ENCODE measurements at places on chromosomes 13 and 19.

DNA sequence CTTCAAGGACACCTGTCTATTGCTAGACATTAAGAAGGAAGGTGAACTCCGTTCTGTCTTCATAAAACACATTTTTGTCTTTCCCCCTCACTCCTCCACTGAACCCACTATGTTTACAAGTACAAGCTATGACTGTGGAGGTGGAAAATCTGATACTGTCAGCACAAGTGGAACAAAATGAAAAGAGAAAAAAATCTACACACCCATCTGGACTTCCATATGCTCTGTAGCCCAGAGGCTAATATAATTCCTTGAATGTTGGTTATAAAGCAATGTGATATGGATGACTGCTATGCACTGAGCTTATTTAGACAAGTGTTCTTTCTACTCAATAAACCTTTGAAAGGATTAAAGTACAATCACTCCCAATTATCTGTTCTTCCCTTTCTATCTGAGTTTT, 713.5 kb downstream of the DIAPH3 start:
- no peak for DNase-seq

- no peak for DNase-seq
Measured at GRCh38 chr19:18809149-18809868, 18.2 kb upstream of the COMP start.

DNA sequence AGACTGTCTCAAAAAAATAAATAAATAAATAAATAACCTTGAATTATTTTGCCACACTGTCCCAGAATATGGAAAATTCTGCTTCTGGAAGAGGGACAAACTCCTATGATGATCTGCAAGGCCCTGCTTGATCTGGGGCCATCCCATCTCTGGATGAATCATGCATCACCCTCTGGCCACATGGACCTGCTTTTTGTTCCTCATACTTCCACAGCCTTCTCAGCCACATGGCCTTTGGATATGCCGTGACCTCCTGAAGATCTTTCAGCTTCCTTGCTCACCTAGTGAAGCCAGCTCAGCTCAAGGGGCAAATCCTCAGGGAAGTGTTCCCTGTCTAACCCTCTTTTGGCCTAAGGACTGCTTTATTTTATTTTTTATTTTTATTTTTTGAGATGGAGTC, 10.3 kb downstream of the IER2 start:
- DNase-seq, result peak; percentile 88

DNA sequence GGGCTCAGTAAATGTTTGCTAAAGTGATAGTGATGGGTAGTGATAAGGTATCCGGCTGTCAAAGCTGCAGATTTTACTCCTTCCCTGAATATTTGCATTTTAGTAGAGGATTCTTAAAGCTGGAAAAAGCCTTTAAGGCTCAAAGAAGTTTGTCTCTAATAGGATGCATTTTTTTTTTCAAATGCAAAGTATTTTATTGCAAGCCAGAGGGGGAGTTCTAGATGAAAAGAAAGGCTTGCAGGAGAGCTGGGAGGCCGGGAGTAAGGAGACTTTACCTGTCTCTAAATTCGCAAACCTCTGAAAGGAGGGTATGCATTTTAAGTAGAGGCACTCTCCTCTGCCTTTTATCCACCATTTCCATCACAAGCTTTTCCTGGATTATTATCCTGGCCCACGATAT, 100.7 kb upstream of the FNDC3A start:
- DNase-seq, result no peak

GRCh38 chr13:110509971-110510786, 51.3 kb downstream of the RAB20 start:
- no peak for DNase-seq

DNA sequence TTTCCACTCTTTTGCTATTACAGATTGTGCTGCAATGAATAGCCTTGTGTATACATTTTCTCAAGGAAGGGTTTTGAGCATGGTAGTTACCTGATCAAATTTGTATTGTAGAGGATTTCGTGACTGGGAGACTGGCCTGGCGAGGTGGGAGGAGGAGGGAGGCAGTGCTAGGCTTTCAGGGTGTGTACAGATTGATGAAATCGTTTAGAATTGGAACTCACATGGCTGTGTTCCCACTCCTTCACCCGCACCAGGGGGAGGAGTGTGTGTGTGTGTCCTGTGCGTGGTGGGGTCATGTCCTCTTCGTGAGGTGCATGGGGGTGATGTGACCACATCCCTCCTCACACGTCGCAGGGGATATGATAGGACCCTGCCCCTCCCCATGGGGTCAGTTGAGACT, 8.3 kb downstream of the PGLYRP1 start:
- no peak for DNase-seq

DNA sequence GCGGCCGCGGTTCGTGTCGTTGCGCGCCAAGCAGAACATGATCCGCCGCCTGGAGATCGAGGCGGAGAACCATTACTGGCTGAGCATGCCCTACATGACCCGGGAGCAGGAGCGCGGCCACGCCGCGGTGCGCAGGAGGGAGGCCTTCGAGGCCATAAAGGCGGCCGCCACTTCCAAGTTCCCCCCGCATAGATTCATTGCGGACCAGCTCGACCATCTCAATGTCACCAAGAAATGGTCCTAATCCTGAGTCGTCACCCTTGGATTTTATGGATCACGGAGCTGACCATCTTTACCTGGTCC, 475 bp downstream of the MRPL57 start:
- no peak for DNase-seq

- DNase-seq, result peak; percentile 57
Measured at GRCh38 chr19:15463861-15464371, 428 bp downstream of the RASAL3 start.

DNA sequence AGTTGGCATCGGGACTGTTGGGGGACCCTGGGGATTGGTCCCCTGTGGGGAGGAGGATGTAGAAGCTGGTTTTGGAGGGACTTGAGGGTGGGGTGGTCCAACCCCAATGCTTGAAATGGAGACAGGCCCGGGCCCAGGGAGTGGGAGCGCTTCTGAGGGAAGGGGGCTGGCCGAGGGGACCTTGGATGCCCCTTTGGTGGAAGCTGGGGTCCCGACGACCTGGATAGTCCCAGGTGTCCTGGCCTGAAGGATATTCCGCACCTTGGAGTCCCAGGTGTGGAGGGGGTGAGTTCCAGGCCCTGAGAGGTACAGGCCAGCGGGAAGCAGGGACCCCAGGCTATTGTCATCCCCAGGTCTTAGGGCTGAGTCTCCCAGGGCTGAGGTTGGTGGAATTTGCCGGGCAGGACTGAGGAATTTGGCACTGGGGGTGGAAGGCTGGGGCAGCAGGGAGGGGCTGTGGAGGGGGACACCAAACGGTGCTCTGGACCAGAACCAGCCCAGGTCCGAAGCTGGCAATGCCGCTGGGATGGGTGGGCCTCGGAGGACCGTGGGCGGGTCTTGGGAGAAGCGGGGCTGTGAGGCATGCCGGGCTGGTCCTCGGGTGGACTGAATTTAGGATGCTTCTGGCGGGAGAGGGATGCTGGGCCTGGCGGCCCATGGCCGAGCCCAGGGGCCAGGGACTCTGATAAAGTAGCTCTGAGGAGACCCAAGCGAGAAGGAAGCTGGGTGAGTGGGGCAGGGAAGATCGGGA, 1.8 kb downstream of the HDGFL2 start:
- no peak for DNase-seq

GRCh38 chr19:50189331-50189730, 14.1 kb upstream of the MYH14 start:
- peak; percentile 82 for DNase-seq

- no peak for DNase-seq
Measured at GRCh38 chr13:107866032-107866940, 349.1 kb downstream of the LIG4 start.

GRCh38 chr19:2503521-2504109, 27.7 kb downstream of the GADD45B start:
- DNase-seq, result no peak

GRCh38 chr13:77994166-77994565, 75.5 kb upstream of the EDNRB start:
- DNase-seq, result no peak

DNA sequence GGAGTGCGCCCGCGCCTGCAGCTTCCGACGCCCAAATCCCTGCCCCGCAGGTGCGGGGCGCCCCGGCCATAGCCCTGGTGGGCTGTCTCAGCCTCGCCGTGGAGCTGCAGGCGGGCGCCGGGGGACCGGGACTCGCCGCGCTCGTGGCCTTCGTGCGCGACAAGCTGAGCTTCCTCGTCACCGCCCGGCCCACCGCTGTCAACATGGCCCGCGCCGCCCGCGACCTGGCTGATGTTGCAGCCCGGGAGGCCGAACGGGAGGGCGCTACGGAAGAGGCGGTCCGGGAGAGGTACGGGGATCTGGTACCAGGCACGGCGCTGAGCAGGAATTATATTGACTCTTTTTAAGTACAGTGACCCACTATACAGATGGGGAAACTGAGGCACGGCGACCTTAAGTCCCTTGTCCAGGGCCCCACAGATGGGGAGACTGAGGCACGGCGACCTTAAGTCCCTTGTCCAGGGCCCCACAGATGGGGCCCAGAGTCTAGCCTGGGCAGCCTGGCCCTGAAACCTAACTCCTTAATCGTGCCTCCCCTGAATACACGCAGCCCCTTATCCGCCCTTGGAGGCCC, 586 bp downstream of the MRI1 start:
- DNase-seq, result peak; percentile 51

DNA sequence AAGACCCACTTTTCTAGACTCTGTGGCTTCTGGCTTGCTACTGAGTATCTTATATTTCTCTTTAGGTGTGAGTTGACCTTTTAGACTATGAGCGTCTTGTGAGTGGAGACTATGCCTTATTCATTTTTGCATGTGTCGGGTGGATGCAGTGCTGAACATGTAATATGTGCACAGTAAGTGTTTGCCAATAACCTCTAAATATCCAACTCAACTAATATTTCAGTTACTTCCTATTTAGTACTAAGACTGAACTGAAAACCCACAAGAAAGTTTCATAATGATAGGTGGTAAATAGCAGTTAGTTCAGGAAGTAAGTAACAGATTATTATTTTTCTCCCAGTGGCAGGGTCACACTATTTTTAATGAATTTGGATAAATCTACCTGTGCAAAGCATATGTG, 269.3 kb downstream of the KCNRG start:
- no peak for DNase-seq

- DNase-seq, result peak; percentile 82
Measured at GRCh38 chr19:8017808-8018207, 12.4 kb upstream of the ELAVL1 start.

- DNase-seq, result no peak
Measured at GRCh38 chr13:33577007-33577406, 240.9 kb upstream of the RFC3 start.

- DNase-seq, result peak; percentile 39
Measured at GRCh38 chr19:39308531-39309304, 11.9 kb downstream of the LRFN1 start.

- no peak for DNase-seq
Measured at GRCh38 chr19:49857061-49857837, 6.3 kb downstream of the PTOV1 start.

DNA sequence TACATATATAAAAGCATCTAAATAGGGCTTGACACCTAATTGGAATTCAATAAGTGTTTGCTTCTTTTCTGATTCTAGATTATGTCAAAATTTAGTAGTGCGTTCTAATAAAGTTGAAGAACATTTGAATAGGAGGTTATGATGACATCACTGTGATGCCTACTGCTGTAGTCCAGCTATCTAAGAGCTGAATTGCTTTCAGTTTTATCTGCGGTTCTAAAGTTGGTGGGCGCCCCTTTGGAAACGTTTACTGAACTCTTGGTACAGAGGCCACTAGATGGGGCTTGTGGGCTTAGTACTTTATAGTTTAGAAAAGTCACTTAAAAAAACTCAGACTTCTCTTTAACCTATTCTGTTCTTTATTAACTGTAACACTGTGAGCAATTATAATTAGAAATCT, 776.9 kb downstream of the GPC5 start:
- peak; percentile 69 for DNase-seq

GRCh38 chr13:41017817-41018601, 1.1 kb downstream of the ELF1 start:
- peak; percentile 52 for DNase-seq

DNA sequence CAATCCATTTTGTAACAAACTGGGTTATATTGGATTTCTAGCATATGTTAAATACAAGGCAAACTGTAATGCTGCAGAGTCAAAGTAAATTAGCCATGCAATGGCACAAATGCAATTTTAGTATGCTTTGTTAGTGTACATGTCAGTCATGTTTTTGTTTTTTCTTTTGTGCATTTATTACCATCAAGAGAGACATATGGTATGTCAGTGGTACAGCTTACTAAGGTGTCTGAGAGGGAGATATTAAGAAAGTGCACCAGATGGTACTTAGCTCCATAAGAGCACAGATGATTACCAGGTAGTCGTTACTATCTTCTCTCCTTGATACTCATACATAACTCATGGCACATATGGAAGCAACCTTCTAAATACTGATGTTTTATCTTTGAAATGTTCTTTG, 550.3 kb downstream of the GPC5 start:
- no peak for DNase-seq

GRCh38 chr19:14404312-14404711, 14.8 kb downstream of the DDX39A start:
- no peak for DNase-seq

DNA sequence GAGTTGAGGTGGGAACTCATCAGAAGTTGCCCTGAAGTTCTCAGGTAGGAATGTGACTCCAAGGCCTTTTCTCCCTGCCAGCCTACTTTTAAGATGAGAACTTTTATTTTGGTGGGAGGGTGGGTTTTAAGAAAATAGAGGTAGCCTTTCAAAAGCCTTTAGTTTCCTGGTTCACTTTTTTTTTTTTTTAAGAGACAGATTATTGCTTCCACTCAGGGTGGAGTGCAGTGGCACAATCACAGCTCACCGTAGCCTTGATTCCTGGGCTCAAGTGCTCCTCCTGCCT, 3.0 kb downstream of the C19orf67 start:
- DNase-seq, result no peak

- DNase-seq, result no peak
Measured at GRCh38 chr13:74452176-74452575, 318.0 kb upstream of the KLF12 start.

DNA sequence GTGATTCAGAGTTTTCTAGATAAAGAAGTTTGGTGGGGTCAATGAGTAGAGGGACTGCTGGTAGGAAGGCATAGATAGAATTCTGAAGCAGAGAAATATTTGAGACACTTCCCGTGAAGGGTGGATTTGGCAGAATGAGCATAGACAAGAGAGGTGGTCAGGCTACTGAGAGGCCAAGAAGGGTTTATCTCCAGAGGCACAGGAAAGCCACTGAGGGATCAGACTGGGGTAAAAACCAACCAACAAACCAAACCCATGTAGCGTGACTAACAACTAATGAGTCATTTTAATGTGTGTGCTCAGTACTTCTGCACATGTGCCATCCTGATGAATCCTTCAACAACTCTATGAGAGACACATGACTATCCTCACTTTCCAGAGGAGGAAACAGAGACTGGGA, 60.0 kb upstream of the SERP2 start:
- DNase-seq, result no peak

- no peak for DNase-seq
Measured at GRCh38 chr13:51532736-51533197, 51.5 kb upstream of the WDFY2 start.
